IPS-NIHi11 (cell line): ENCODE measurements at places on chromosomes 13 and 19.

DNA sequence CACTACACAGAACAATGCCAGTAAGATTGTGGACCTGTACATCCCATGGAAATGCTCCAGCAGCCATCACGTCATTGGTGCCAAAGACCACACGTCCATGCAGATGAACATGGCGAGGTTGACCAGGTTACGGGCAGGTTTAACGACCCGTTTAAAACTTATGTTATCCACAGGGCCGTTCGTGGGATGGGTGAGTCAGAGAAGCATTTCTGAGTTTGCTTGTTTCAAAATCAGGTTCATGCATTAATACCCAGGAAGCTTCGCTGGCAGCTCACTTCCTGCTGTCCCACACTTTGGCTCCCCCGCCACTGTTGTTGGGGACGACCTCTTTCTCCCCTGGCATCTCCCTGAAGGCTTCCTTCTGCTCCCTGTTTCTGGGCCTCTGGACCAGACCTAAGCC, 194.1 kb downstream of the USP12 start:
- no peak for DNase-seq

- DNase-seq = no peak
Observed at GRCh38 chr13:26861941-26862340, 101.4 kb upstream of the GPR12 start.

- DNase-seq = no peak
Observed at GRCh38 chr19:55456347-55456746, 5.1 kb downstream of the ISOC2 start.

DNA sequence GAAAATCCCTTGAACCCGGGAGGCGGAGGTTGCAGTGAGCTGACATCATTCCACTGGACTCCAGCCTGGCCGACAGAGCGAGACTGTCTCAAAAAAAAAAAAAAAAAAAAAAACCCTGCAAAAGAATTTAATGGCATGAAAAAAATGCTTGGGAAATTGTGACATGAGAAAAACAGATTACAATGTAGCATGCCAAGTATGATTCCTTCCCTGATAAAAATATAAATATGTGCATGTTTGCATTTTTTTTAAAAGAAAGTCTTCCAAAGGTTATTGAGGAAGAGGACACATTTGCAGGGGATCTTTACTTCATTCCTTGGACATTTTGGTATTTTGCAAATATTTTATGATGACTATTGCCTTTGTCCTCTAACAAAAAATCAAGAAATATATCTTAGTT, 14.5 kb upstream of the ZBTB32 start:
- no peak for DNase-seq

GRCh38 chr19:19009951-19010350, 23.4 kb downstream of the SUGP2 start:
- DNase-seq = no peak

GRCh38 chr19:19444681-19445155, 39.2 kb downstream of the GATAD2A start:
- no peak for DNase-seq

- no peak for DNase-seq
Observed at GRCh38 chr13:99064624-99065234, 86.9 kb upstream of the DOCK9 start.

GRCh38 chr13:65497265-65497664, 1732.9 kb downstream of the PCDH9 start:
- peak; percentile 6 for DNase-seq

GRCh38 chr19:44737238-44738071, 11.1 kb upstream of the BCL3 start:
- DNase-seq = no peak

DNA sequence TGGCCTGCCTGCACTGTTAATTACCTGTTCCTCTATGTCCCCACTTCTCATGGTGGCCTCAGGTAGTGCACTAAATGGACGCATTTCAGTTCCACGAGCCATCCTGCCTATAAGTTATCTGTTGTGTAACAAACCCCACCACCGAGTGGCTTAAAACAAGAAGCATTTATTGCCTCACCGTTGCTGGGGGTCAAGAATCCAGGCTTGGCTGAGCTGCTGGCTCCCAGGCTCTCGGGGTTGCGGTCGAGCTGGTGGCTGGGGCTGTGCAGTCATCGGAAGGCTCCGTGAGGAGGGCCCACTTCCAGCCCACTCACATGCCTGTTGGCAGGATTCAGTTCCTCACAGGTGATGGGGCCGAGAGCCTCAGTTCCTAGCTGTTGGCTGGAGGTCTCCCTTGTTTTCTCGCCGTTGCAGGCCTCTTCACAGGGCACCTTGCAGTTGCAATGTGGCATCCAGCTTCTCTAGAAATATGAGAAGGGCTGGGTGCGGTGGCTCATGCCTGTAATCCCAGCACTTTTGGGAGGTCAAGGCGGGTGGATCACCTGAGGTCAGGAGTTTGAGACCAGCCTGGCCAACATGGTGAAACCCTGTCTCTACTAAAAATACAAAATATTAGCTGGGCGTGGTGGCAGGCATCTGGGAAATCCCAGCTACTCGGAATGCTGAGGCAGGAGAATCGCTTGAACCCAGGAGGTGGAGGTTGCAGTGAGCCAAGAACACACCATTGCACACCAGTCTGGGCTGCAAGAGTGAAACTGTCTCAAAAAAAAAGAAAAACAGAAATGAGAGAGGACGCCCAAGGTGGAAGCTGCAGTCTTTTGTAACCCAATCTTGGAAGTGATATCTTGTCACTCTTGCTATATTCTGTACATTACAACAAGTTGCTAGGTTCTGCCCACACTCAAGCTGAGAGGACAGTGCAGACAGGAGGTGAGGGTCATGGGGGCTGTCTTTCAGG, 6.5 kb upstream of the PTOV1 start:
- no peak for DNase-seq

GRCh38 chr13:30034458-30034795, 184.0 kb upstream of the UBL3 start:
- no peak for DNase-seq

GRCh38 chr19:56372281-56372680, 21.1 kb downstream of the ZNF582 start:
- DNase-seq = no peak

- no peak for DNase-seq
Observed at GRCh38 chr13:35724446-35724845, 248.0 kb upstream of the MAB21L1 start.

DNA sequence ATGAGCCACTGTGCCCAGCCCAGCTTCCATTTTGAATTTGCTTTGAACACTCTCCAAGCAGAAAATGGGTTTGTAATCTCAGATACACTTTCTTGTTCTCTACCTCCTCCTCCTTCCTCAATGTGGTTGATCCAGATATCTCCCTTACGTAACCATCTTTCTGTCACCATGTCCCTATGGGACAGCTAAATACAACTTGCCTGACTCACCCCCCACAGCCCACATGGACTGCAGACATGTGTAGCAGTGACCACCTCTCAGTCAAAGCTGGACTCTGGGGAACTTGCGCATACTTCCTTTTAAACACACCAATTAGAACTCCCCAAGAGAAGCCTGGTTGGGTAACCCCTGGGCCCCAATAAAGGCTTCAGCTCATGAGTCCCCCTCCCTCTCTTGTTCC, 10.8 kb upstream of the ZNF799 start:
- no peak for DNase-seq

DNA sequence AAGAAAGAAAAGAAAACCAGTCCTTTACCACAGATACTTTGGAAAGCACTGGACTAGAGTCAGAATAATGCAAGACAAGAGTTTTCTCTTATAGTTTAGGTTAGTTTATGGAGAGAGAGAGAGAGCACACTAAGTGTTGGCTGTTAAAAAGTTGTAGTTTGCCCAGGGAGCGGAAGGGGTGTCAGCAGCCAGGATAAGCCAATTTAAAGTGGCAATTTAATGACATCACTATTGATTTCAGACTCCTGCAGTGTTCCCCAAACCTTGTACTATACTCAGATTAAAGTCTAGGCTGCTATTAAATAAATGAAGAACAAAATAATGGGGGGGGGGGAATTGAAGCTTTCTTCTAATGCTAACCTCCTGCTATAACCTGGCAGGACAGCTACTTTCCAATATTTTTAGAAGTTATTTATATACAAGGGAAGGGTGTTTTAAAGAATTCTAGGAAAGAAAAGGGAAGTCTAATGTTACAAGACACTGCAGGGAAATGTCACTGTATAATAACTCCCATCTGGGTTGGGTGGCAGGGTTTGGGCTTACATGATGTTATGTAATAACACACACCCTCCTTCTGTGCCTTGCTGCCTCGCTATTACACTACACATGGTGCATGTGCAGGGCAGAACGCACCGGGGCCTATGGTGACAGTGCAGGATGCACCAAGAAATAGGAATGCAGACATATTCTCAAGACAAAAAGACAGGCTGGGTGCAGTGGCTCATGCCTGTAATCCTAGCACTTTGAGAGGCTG, 19.9 kb downstream of the TPT1 start:
- DNase-seq = no peak

DNA sequence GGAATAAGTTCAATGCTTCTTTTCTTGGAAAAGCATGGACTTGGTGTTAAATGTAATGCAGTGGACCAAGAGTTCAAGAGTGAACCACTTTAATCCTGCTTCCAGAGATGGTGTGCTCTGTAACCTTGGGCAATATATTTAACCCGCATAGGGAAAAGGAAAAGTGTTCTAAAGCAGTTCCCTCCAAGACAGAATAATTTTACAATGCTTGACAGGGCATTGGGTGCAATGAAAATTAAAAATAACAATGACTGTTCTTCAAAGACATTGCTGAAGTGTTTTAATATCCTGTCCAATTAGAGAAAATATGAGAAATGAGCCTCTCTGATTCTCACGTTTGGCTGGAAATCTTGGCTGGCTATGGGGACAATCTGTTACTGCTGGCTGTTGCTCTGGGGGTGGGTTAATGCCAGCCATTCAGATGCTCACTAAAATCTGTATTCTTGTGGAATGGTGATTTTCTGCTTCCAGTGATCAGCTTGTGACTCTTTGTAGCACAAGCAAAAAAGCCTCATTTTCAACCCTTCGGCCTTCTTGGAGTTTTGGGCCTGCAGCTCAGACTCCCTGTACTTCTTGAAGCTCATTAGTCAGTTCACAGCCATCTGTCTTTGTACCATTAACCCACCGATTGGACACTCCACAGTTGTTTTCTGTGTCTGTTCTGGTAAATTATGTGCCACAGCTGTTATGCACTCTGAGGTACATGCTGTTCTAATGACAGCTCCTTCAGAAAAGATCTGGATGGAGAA, 310.6 kb downstream of the LMO7 start:
- no peak for DNase-seq

DNA sequence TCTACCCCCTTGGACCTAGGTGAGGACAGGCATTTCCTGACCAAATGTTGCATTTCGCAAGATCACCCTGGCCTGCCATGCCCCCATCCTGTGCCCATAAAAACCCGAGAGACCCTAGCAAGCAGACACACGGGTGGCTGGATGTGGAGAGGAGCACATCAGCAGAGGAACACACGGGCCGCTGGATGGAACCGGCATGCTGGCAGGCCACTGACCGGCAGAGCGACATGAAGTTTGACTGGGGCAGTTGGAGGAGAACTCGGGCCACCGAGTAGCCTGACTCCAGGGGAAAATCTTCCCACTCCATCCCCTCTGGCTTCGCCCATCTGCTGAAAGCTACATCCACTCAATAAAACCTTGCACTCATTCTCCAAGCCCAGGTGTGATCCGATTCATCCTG, 329.3 kb downstream of the FGF9 start:
- DNase-seq = no peak

GRCh38 chr13:20998649-20999415, 62.6 kb downstream of the LATS2 start:
- no peak for DNase-seq

GRCh38 chr13:107572156-107572555, 643.2 kb downstream of the LIG4 start:
- no peak for DNase-seq

GRCh38 chr19:42301646-42302203, at the start of gene PRR19:
Gene PRR19, plus strand, starts transcription at chr19:42302132. Its CDS starts 7,453 bp downstream, at chr19:42309585.
- DNase-seq = peak; percentile 52

DNA sequence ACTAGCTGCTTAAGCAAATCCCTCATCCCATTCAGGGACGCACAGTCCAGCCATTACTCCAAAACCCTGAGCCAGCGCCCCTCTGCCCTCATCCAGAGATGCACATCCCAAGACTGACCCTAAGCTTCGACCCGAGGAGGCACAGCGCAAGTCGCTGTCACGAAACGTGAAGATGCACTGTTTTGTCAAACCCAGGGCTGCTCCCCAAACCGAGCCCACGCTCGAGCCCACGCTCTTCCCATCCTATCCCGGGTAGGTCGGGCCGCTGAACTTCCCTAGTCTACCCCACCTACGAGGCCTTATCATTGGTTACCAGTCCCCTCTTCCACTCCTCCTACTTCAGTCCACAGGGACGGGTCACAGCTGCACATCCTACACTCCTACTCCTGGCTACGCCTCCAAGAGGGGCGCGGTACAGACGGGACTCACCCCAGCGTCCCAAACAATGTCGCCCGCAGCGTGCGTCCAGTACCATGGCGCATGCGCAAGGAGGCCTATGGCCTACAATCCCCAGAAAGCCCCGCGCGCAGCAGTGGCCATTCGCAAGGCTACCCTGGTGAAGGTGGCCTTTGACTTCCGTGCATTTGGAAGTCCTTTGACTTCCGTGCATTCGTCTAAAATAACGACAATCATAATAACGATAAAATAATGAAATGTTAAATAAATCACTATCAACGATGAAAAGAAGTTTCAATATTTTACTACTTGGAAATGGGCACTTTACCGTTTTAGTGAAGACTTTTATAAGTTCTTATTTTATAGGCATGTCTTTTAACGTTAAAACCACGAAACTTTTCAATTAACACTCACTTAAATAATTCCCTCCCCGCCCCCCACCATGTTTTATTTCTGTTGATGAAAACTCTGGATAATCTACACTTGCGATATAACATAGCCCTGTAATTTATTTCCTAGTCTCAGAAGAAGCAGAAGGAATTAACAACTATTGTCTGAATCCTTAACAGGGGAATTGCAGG, at the start of gene ZNF285:
TSS of gene ZNF285 (minus strand) at position 470 of the 977 bp plus-strand sequence. CDS start 4,395 bp downstream, outside the sequence.
- peak; percentile 97 for DNase-seq
